ENCODE measurements at places on chromosomes 3 and 15.
A peak's percentile ranks its signal among the peaks of the same experiment; 100 is the strongest.

DNA sequence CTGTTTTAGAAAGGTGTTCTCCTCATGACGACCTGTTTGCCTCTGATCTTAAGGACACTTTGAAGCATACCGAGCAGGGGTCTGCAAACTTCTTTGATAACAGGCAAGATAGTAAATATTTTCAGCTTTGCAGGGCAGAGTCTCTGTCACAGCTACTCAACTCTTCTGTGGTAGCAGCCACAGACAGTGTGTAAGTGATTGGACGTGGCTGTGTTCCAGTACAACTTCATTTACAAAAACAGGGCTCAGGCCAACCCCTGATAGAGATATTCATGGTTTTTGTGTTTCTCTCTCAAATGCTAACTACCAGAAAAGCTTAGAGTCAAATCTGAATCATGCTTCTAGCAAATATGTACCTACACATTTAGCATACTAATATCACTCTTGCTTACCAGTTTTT lies 51.5 kb downstream of the TGFBR2 start:
- peak; percentile 38 for DNase-seq

GRCh38 chr3:17539436-17539835 lies 203.0 kb downstream of the TBC1D5 start:
- DNase-seq = no peak

- DNase-seq = no peak
Observed at GRCh38 chr15:58401276-58401675, 30.5 kb upstream of the LIPC start.

DNA sequence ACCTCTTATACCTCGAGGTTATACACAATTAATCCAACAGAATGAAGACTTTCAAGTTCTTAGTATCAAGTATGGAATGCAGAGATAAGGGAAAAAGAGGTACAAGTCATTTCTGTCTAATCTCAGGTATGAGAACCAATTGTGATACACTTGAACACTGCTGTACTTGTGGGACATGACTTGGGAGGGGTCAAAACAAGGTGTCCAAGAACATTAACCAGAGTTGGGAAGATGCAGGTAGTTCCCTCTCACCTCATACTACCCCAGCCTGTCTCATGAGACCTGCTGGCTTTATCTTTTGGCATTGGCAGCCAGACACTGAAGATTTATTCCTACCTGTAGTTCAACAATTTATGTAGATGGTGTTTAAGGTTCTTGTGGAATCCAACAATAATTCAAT lies 209.7 kb downstream of the NR1D2 start:
- no peak for DNase-seq

- DNase-seq = no peak
Observed at GRCh38 chr3:65600888-65601287, 437.8 kb downstream of the MAGI1 start.

GRCh38 chr3:66583424-66584040 lies 82.7 kb upstream of the LRIG1 start:
- DNase-seq = no peak

DNA sequence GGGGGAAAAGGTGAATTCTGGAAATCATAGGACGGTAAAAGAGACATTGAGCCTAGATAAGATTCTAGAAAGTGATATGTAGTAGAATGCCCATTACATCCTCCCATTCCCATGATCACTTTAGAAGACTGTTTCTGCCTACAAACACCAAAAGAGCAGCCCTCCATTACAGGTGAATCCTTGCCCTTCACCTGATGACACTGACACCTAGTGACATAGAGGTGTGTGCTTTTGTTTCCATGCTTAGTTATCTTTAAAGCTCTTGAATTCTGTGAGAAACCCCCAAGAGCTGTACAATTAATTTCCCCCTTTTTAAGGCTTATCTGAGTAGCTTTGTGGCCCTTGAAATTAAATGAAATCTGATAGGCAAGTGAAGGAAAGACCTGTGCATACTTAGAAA lies 8.3 kb upstream of the BBX start:
- DNase-seq = no peak

DNA sequence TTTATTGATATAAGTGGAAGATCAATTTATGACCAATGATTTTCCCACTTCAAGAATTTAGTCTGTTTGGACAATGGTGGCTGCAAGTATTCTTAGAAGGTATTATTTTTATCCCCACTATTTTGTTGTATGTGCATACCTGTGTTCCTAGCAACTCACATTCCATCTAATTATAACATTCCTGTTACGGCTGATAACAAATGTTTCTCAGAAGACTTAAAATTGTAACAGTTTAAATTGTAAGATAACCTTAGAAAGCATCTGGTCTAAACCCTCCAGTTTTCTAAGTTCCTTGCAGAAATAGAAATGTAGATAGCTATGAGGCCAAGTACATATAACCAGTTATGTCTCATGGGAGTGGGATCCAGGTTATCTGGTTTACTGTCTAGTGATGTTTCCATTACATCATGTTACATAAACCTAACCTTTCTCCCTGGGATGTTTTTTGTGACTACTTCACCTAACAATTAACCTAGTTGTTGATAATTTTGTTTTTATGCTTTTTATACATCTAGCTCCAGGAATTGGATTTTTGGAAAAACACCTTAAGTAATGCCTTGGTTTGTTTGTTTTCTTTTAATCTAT lies 11.1 kb upstream of the MFN1 start:
- no peak for DNase-seq

DNA sequence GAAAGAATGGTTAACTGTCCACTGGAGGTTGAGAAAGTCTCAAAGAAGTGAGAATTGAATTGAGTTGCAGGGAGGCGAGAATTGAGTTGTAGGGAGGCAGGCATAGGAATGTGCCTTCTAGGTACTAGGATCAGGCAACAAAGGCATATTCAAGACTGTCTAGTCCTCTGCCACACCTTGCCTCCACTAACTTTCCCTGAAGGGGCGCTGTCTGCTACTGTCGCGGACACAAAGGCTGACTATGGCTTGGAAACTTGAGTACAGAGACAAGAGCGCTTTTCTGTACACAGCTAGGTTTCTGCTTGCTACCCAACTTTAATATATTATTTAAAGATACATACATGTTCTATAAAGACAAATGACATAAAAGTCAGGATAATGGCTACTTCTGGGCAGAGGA lies 10.4 kb upstream of the FBXL22 start:
- DNase-seq = no peak

- no peak for DNase-seq
Observed at GRCh38 chr3:32360493-32360827, 31.2 kb upstream of the CMTM7 start.

GRCh38 chr15:86961669-86962068 lies 882.0 kb downstream of the AGBL1 start:
- DNase-seq = no peak

GRCh38 chr3:85148036-85148435 lies 189.2 kb downstream of the CADM2 start:
- DNase-seq = no peak

DNA sequence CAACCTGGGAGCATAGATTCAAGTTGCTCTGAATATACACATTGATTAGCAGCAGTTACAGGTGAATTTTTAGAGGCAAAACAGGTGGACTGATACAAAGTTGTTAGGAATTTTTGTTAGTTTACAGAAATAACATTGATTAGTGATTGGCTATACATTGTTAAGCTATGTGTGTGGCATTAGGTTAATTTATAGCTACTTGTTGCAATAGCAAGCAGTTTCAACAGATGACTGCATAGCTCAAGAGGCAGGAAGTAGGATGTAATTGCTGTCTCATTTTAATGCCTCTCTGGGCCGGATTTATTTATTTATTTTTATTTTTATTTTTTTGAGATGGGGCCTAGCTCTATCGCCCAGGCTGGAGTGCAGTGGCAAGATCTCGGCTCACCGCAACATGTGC lies 99.7 kb downstream of the TCF12 start:
- no peak for DNase-seq

- no peak for DNase-seq
Observed at GRCh38 chr3:72134989-72135451, 350.1 kb upstream of the PROK2 start.

DNA sequence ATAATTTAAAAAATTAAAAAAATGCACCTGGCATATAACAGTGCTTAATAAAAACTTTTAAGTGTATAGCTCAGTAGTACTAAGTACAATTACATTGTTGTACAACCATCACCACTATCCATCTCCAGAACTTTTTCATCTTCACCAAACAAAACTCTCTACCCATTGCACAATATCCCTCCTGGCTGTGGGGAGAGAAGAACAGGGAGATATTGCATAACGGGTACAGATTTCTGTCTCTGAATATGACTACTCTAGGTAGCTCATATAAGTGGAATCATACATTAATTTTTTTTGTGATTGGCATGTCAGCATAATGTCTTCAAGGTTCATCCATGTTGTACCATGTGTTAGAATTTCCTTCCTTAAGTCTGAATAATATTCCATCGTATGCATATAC lies 91.0 kb upstream of the PLAAT1 start:
- DNase-seq = no peak

- peak; percentile 48 for DNase-seq
Observed at GRCh38 chr3:155425396-155425795, 131.9 kb upstream of the STRIT1 start.

GRCh38 chr3:143586576-143586975 lies 261.7 kb downstream of the SLC9A9 start:
- DNase-seq = no peak

- DNase-seq = no peak
Observed at GRCh38 chr3:59320080-59320479, 270.3 kb upstream of the CFAP20DC start.

DNA sequence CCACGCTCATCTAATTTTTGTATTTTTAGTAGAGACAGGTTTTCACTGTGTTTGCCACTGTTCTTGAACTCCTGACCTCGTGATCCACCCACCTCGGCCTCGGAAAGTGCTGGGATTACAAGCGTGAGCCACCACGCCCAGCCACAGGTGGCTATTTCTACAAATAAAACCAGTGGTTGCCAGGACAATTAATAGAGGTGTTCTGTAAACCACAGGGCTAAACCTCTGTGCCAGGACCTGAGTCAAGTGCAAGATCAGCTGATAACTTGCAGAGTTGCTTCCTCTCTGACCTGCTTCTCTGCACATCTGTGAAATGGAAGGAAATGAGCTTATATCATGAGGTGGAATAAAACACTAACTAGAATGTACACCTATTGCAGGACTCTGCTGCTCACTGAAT lies 72.8 kb downstream of the CD200R1L start:
- no peak for DNase-seq

- DNase-seq = no peak
Observed at GRCh38 chr3:74664606-74665005, 50.1 kb upstream of the CNTN3 start.

- no peak for DNase-seq
Observed at GRCh38 chr3:60046210-60046609, 996.4 kb upstream of the CFAP20DC start.

- no peak for DNase-seq
Observed at GRCh38 chr3:48478626-48479555, 25.1 kb downstream of the SHISA5 start.

DNA sequence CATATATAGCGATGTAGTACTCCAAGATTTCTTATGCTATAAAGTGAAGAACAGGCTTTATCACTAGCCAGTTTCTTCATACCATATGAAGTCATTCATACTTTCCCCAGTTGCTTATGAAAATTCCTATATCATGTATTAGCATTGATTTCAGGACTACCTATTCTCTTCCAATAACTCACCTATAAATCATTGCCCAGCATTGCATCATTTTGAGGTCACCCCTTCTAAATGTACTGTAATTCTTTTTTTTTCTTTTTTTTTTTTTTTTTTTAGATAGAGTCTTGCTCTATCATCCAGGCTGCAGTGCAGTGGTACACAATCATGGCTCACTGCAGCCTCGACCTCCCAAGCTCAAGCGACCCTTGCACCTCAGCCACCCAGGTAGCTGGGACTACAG lies 27.1 kb downstream of the RTP3 start:
- DNase-seq = no peak

DNA sequence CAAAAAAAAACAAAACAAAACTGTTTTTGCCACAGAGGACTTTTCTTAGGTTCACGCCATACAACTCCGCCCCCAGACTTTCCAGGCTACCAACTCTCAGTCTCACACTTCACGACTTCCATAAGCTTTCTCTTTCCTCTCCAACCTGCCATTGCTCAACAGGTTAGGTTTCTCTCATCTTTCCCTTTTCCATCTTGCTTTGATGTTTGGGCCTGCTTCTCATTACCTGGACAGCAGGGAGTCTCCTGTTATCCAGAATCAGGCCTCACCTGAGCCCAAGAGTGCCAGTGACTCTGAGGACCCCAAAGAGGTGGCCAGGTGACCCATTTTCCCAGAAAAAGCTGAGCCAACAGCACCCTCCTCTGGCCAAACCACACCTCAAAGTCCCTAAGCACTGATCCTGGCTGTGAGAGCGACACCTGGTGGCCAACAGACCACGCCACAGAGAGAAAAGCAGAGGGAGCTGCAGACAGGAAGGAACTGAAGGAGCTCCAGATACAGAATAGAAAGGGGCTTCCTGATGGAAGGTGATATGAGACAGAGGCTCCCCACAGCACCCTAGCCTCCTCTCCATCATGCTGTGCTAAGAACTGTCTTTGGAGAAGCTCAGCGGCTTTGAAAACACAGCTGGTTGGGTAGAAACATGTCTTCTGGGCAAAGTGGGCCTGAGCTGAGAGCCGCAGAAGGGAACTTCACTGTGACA lies 4.0 kb downstream of the CCDC51 start:
- DNase-seq = peak; percentile 89

GRCh38 chr3:149618151-149619123 lies 39.4 kb downstream of the WWTR1 start:
- no peak for DNase-seq

DNA sequence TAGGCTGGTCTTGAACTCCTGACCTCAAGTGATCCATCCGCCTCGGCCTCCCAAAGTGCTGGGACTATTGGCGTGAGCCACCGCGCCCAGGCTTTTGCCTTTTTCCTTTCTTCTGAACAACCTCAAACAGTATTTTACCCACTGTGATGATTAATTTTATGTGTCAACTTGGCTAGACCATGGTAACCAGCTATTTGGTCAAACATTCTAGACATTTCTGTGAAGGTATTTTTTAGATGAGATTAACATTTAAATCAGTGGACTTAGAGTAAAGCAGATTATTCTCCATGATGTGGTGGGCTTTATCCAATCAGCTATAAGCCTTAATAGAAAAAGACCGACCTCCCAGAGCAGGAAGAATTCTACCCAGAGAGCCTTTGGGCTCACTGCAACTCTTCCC lies 6.0 kb downstream of the SPATA12 start:
- no peak for DNase-seq

GRCh38 chr15:32716216-32716914 lies 1.4 kb upstream of the GREM1 start:
- no peak for DNase-seq

DNA sequence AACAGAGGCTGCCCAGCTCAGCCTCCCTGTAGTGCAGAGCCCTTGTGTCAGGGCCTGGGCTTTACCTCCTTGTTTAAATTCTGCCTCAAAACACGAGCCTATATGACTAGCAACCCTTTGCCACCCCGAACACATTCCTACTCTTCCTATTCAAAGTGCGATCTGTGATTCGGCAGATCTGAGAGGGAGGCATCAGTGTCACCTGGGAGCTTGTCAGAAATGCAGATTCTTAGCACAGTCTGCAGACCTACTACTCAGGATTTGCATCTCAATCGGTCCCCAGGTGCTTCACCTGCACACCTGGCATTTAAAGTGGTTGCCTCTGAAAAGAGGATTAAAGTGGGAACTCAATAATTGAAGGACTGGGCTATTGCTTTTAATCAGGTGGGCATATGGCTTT lies 273.2 kb upstream of the TOPAZ1 start:
- no peak for DNase-seq

Measured in hematopoietic multipotent progenitor cell treated with erythropoietin and hydrocortisone succinate and interleukin-3 and kit ligand, for 8 days (in vitro differentiated cells).